ENCODE measurements at places on chromosomes 3 and 15.

GRCh38 chr3:149977386-149977785 lies 6.7 kb upstream of the PFN2 start:
- DNase-seq: no peak

DNA sequence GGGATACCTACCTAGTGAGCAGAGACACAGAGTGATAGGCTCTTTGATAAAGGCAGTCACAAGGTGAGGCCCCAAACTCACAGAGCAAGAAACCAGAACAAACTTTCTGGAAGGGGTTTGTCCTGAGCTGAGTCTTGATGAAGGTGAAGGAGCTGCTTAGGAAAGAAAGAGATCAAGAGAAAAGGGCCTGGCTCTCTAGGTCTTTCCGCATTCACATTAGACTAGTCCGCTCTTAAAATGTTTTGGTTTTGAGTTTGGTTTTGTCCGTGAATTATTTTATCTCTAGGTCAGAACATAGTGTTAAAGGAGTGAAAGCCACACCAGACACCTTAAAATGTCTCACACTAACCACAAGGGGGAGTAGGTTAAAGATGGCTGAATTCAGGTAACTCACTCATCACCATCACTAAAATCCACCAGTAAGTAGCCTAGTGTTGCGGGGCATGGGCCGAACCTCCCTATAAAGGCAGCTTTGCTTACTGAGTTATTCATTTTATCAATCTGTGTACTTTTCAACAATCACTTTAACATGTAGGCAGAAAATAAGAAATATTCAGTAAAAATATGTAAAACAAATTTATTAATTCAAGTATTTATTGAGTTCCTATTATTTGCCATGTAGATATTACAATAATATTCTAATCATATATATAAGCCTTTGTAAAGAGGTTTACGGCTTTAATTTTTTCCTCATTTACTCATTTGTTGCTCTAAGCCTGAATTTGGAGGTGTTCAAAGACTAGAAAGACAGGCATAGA lies 121.5 kb upstream of the TSC22D2 start:
- peak; percentile 9 for DNase-seq

GRCh38 chr3:127771746-127772145 lies 50.6 kb downstream of the MGLL start:
- DNase-seq: no peak

GRCh38 chr3:30644615-30645014 lies 38.2 kb downstream of the TGFBR2 start:
- DNase-seq: no peak

GRCh38 chr15:98927022-98927421 lies 80.6 kb downstream of the PGPEP1L start:
- no peak for DNase-seq

DNA sequence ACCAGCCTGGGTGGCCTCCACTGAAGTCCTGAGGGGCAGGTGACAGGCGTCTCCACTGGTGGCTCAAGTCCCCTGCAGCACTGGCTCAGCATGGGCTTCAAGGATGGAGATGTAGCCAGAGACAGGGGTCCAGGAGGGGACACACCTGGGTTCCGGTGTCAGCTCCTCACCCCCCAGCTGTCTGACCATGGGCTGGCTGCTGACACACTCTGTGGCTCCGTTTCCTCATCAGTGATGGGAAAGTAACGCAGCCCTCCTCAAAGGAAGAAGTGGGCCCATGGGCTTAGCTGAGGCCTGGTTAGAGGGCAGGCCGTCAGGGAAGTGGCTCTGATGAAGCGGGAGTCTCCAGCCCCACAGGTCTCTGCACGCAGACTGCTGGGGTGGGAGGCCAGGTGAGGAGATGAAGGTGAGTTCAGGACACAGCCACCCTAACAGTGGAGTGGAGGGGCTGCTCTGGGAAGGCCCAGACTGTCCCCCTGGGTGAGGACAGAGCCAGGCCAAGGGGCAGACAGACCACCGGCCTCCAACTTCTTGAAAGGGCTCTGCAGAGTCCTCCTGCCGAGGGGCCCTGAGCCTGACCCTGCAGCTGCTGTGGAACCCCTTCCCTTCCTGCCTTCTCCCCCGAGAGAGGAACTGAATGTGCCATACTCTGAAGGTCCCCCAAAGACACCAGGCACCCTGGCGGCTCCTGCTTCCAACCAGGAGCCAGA lies 24.0 kb downstream of the PSTPIP1 start:
- no peak for DNase-seq
